ENCODE measurements at places on chromosomes 3 and 15.

DNA sequence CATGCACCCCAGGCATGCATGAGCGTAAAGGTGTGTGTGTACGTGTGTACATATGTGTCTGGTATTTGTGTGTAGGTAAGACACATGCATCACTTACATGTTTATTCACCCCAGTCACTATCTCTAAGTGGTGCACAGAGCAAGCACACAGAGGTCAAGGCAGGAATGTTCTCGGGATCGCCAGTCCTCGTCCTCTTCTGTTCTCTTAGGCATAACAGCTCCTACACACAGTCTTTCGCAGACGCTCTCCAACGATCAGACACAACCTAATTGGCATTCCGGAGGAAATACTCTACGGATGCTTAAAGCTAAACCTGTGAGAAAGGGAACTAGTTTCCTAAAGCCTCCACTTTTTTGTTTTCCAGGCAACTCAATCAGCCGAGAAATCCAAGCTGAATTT is 95.9 kb downstream of the ADAMTS17 start:
- DNase-seq: no peak

- no peak for DNase-seq
Observed at GRCh38 chr3:160874736-160875135, 118.7 kb downstream of the PPM1L start.

DNA sequence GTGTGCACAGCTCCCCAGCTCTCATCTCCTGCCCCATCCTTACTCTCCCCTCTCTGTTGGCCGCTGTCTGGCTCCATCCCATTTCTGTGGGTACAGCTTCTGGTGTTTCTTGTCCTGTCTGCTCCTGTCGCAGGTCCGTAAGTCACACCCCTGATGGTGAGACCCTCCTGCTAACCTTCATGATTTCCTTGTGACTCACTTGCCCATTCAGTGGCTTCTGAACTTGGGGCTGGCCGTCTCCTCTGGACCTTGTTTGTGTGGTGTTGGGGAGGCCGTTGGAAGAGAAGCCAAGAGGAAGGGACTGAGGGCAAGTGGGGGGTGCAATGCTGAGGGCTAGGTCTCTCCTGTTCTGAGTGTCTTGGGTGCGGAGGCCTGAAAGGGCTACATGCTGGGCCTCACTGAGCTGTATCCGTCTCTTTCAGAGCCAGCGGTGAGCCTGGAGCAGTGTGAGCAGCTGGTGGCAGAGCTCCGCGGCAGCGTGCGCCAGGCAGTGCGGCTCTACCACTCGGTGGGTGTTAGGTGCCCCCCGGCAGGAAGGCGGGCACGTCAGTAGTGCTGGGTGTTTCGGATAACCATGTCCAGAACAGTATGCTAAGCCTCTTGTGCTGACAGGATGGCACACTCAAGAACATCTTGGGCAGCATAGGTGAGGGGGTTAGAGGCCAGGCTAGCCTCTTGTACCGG is 3.7 kb upstream of the JMJD7 start:
- no peak for DNase-seq

DNA sequence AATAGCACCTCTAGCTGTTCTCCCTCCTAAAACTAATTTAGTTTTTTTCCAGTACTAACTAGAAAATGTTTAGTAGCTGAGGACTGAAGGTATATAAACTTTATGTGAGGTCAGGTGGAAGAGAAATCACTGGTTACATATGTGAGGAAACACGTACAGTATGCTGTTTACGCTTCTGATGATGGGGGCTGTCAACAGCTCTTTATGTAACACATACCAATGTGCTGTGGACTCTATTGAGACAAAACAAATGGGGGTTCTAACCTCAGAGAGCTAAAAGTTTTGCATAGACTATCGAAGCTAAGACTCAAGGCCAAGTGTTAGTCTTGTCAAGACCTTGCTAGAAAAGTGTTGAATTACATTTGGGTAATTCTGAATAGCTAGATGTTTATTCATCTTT is 107.5 kb downstream of the SYNPR start:
- DNase-seq: no peak

DNA sequence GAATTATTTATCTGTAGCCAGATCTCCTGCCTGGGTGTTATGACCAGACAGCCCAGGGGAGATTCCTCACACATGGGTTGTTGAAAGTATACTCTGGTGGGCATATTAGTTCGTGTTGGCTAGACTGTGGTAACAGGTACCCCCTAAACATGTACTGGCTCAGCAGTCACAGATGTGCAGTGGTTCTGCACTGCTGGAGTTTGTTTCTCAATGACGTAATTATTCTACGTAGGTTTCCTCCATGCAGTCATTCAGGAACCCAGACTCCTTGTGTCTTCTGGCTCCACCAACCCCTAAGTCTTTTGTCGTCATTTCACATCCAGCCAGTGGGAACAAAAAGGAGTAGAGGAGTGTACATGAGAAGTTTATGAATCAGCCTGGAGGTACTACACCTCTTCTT is 16.2 kb downstream of the LSM3 start:
- no peak for DNase-seq

- DNase-seq: no peak
Observed at GRCh38 chr3:153169793-153170383, 7.9 kb downstream of the RAP2B start.

DNA sequence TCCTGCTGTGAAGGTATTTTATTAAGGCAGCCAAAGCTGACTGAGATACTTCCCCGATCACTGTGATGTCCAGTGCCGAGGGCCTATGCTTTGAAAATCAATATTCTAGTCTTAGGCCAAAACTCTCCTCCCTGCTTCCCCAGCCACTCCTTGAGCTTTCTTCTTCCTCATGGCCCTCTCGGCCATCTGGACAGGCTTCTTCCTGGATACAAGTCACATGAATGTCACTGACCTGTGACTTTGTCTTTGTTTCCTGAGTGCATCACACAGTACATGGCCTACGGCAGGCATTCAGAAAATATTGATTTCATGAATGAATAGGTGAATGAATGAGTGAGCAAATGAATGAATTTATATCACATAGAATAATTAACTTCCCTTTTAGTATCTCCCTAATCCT is 24.6 kb upstream of the HES1 start:
- no peak for DNase-seq

GRCh38 chr3:32106929-32107362 is 526 bp downstream of the GPD1L start:
- DNase-seq: no peak

GRCh38 chr15:85381850-85382751 is 1.7 kb downstream of the AKAP13 start:
- DNase-seq: no peak

DNA sequence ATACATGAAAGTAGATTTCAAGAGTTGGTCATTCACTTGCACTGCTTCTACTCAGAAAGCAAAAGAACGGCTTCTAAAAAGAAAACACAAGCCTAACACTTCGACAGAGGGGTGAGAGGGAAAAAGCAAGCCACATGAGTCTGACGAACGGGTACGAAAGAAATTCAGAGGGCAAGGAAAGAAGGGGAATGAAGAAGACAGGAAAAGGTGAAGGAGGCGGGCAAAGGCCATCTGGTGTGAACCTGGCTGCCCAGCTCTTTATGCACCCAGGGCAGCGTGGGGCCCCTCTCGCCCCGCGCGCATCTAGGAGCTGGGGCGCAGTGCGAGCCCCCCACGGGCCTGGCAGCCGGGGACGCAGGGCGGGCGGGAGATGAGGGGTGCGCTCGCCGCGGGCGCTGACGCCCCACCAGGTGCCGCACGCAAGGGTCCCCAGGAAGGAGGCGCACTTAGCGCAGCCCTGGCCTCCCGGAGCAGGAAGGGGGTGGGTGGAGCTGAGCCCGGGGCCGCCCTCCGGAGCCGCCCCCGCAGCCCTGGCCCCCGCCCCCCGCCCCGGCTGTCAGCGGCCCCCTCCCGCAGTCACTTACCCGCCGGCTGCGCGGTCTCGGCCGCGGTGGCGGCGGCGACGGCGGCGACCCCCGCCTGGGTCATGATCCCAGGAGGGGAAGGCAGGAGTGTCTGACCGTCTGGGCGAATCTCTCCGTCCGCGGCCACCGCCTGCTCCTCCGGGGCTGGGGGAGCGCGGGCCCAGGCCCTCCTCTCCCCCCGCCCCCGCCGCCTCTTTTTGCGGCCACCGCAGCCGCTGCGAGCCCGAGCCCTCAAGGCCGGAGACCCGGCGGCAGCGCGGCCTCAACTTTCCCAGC is at the start of gene USF3:
Gene USF3 (minus strand): TSS at position 857 of the 860 bp plus-strand sequence. CDS start 21,764 bp downstream, outside the sequence.
- DNase-seq: peak; percentile 42

- DNase-seq: no peak
Observed at GRCh38 chr3:38099518-38099917, 37.4 kb downstream of the ACAA1 start.

DNA sequence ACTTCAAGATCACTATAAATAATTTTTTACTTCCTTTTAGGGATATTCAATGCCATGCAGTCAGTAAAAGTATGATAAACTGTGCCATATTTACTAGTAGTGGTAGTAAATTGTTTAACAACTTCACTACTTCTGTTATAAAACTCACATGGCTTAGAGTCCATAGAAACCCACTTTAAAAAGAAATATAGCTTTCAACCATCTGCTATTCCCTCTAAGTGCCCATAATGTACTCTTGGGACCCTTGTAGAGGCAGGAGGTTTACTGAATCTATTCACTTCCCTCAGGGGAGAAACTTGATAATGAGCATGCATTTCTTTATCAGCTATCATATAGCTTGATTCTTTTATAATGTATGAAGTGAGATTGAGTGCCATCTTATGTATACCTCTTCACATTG is 1448.4 kb upstream of the ALCAM start:
- DNase-seq: no peak

- DNase-seq: no peak
Observed at GRCh38 chr15:41104234-41104633, 11.8 kb downstream of the INO80 start.

DNA sequence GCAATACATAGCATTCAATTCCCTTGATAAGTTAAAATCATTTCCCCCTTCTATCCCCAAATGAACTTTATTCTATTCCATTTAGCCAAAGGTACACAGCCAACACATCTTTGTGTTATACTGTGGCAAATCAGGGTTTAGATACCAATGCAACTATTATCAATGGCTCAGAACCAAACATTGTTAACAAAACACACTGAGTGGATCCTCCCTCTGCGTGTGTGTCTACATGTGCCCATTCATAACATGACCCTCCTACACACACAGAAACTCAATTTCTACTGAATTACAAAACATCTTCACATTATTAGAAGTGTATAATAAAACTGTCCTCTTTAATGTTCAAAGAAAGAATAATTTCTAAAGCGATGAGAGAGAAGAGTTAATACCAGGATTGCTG is 1.3 kb downstream of the TTBK2 start:
- DNase-seq: no peak

DNA sequence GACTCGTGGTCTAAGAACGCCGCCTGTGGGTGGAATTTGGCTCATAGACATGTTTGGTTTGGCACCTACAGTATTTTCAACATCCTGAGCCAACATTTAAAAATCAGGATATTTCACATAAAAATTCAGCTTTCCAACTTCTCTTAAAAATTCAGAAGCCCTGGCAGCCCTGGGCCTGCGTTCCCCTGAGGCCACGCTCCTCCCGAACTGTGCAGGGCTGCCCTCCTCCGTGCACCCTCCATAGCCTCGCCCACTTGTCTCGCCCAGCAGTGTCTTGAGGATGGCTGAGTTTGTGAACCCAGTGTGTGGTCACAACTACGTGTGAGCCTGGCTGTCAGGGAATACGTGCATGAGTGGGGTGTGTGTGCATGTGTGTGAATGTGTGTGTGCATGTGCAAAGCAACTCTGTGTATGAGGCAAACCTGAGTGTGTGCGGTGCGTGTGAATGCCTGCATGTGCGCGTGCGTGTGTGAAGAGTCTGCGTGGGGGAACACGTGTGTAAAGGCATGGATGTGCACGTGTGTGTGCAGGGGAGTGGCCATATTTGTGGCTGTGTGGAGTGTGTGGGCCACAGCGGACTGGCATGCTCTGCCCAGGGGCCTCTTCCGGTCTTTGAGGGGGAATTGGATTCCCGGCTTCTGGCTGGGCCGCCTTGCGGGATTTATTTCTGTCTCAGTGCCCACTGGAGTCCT is 30.9 kb downstream of the PTH1R start:
- DNase-seq: no peak

DNA sequence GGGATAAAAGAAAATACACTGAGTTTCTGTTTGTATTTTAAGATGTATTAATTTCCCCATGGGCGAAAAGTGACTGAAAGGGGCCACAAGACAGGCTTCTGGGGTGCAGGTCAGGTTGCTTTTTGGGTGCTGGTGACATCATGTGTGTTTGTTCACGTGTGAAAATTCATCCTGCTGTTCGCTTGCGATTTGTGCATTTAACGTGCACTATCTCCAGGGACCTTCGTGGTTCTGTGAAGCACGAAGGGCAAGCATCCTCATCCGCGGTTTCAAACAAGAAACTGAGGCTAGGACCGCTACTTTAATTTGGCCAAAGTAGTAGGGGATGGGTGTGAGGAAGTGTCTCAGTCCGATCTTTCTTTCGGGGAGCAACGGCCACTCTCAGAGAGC is 1.6 kb upstream of the SMAD6 start:
- no peak for DNase-seq

GRCh38 chr3:48672522-48672921 is 9.8 kb upstream of the CELSR3 start:
- DNase-seq: no peak

DNA sequence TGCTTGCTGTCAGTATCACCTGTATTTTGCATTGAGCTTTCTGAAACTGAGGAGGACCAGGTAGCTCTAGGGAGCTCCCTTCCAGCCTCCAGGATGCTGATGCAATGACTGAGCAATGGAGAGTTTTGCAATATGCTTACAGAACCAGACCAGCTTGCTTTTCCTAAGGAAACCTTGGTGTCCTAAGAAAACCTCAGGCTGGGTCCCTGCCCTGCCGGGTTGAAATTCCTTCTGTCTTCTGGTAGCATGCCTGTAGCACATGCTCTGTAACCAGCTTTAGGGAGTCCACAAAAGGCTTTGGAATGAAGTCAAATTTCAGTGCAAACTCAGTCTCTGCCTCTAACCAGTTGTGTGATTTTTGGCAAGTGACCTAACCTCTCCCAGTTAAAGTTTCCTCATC is 65.8 kb upstream of the GSK3B start:
- no peak for DNase-seq

DNA sequence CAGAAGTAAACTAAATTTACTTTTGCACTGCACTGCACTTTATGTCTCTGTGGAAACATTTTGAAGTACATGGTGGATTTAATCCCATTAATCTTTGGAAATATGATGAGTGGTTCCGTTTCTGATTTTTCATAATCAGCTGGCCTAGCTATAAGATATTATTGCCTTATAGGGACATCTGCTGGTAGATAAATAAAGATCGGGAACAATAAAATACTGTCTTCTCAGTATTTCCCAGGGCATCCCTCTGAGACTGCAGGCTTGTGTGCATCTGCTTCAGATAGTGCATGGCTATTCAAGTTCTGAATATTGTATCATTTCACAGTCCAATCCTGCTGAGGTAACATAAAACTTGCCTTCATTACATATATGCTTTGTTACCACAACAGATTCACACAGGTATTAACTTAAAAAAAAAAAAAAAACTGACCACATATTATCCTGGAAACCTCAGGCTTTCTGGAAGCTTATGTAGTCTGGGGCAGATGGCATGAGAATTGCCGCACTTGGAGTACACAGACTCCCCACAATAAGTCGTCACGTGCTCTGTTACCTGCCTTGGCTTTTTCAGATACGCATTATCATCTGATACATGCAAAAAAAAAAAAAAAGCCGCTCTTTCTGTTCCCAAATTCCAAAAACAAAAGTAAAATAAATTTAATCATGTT is 330.8 kb upstream of the AGTR1 start:
- DNase-seq: no peak
